ENCODE measurements at places on chromosomes 13 and 19.

GRCh38 chr19:40542202-40542859 is 34.3 kb upstream of the SHKBP1 start:
- no peaks in the 10 kb centered on the region for H3K4me1 ChIP-seq
- no peak overlapping the region for H3K4me3 ChIP-seq
- H3K36me3 ChIP-seq = no peaks in the 10 kb centered on the region
- DNase-seq = peak; percentile 87

GRCh38 chr19:51470966-51471365 is 7.4 kb upstream of the CEACAM18 start:
- no peak overlapping the region for H3K27ac ChIP-seq
- no peaks in the 10 kb centered on the region for H3K27me3 ChIP-seq
- DNase-seq = no peak

GRCh38 chr19:11576227-11576626 is 1.2 kb downstream of the ACP5 start:
- no peak overlapping the region for H3K27ac ChIP-seq
- peak; percentile 18 for DNase-seq
- no peak overlapping the region for H3K4me3 ChIP-seq
- peaks cover 3% of the 10 kb centered on the region for H3K4me1 ChIP-seq
- peaks cover 12% of the 10 kb centered on the region for H3K27me3 ChIP-seq

- no peaks in the 10 kb centered on the region for H3K27me3 ChIP-seq
- peak; percentile 90 for DNase-seq
- peaks cover 28% of the 10 kb centered on the region for H3K36me3 ChIP-seq
These were observed 26.3 kb downstream of the SIPA1L3 start for GRCh38 chr19:37932985-37933936.

- no peak overlapping the region for H3K4me3 ChIP-seq
- no peak for DNase-seq
- H3K27ac ChIP-seq = peak overlapping the region; percentile 62
These were observed 97.3 kb downstream of the SERP2 start for GRCh38 chr13:44470638-44471562.

DNA sequence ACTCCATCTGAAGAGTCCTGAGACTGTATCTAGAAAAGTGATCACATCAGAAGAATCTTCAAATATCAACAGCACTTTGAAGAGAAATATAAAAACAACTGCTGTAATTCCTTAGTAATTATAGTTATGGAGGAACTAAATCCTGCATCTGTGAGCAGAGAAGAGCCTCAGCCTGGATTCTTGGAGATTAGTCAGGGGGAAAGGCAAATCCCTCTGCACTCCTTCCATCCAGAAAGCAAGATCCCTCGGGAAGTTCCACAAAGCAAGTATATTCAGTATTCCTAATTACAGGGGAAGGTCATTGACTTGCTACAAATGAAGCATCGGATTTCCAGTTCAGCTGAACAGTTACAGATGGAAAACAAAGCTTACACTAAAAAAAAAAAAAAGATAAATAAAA is 256.6 kb upstream of the IPO5 start:
- H3K27ac ChIP-seq = no peak overlapping the region
- no peak overlapping the region for H3K4me3 ChIP-seq
- no peaks in the 10 kb centered on the region for H3K36me3 ChIP-seq

DNA sequence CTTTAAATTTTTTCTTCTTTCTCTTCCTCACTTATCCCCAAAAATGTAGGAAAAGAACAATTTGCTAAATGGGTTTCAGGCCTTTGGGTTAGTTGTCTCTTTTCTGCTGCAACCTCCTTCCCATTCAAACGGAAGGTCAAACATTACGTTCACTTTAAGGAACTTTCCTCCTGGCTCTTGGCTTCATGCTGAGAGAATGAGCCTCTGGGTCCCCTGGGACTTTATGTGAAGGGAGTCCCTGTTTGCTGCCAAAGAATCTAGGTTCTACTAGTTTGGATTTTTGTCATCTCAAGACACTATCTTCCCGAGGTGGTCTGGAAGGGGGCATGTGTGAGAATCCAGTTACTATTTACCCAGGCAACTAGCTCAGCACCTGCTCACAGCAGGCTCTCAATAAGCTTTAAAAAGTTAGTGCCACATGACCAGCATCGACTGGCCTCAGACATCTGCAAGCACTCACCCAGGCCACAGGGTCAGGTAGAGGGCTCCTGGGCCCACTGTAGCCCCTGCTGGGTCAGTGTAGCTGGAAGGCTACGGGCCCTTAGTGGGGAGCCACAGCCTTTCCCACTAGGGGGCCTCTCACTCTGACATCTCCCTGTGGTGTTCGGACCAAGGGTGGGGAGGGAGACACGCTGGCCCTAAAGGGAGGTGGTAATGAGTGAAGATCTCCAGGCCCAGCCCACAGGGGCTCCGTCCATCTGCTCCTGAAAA is 40.5 kb downstream of the FAM124A start:
- DNase-seq = no peak
- peaks cover 10% of the 10 kb centered on the region for H3K27me3 ChIP-seq
- H3K36me3 ChIP-seq = no peaks in the 10 kb centered on the region
- H3K4me3 ChIP-seq = no peak overlapping the region

- no peak overlapping the region for H3K4me3 ChIP-seq
- no peak for DNase-seq
- no peaks in the 10 kb centered on the region for H3K27me3 ChIP-seq
- no peaks in the 10 kb centered on the region for H3K36me3 ChIP-seq
- no peaks in the 10 kb centered on the region for H3K4me1 ChIP-seq
These were observed 837.3 kb upstream of the KLHL1 start for GRCh38 chr13:70945506-70945905.
